DMS79 treated with DMSO at 0.1 percent for 48 hours (cell line): ENCODE measurements at places on chromosomes 2 and 18.
A peak's percentile ranks its signal among the peaks of the same experiment; 100 is the strongest.

- no peak for DNase-seq
Measured at GRCh38 chr2:145587922-145588321, 1068.0 kb upstream of the ZEB2 start.

GRCh38 chr2:74895001-74895400 lies 61.1 kb downstream of the HK2 start:
- DNase-seq, result no peak

DNA sequence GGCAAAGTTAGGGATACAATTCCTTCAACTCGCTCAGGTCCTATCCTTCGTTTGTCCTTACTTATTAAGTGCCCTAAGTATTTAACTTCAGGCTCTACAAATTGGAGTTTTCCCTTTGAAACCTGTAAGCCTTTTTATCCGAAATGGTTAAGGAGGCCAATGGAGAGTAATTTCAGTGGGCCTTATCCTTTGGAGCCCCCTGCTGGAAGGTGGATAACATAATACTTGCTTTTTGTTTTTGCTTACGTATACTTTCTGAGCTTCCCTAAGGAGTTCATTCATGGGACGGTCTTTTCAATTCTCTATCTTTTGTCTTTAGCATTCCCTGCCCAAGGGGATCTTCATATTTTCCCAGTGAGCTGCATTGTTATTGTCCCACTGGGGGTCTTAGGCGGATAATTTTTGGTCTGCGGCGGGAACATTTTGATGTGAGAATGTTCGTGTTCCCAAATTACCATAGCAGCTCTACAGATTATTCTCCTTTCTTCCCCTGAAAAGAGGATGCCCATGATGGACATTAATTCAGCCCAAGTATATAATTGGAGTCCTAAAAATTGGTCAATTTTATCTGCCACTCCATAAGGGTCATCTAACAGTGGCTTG lies 34.4 kb upstream of the TRAPPC8 start:
- no peak for DNase-seq

DNA sequence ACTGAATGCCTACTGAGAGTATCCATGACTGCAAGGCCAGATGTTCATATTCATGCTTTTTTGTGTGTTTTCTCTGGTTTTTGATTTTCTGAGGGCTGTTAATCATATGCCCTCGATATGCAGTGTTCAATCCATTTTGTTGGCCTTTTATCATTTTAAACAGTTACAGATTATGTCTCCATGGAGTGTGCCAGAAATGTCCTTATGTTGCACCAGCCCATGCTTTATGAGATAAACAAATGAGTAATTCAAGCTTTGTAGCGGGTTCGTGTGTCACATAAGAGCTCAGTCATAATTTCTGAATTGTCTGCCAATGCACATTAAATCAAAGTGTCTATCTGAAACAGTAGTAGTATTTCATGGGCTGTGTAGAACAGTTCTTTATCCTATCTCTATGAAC lies 583.0 kb downstream of the THSD7B start:
- peak; percentile 84 for DNase-seq

DNA sequence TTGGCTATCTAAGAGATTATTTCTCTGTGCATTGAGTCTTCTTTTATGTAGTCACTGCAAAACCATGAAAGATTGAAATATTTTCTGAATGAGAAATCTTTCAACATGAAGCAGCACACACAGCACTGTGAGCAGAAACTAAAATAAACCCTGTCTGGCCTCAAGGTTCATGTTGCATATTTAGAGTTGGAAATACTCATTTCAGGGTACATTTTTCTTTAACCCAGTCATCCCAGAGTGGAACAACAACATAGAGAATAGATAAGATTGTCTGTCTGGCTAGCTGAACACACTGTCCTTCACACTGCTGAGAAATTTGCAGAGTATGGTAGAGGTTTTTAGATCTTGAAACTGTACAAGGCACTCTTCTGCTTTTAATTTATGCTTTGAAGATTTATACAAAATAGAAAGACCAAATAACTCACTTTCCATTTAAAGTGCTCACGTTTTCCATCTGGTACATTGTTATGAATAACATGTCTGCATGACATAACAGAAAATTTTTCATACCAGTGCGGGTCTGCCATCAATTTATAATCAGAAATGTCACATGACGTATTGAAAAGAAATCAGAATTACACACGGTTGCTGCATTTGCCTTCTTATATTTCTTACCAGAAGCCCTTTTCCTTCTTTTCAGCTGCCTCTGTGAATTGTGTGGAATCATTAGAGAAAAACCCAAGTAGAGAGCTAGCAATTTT lies 25.0 kb upstream of the FN1 start:
- DNase-seq, result no peak

- no peak for DNase-seq
Measured at GRCh38 chr2:234355021-234355720, 141.7 kb downstream of the ARL4C start.

GRCh38 chr2:55123851-55124269 lies 73.6 kb upstream of the RTN4 start:
- no peak for DNase-seq

DNA sequence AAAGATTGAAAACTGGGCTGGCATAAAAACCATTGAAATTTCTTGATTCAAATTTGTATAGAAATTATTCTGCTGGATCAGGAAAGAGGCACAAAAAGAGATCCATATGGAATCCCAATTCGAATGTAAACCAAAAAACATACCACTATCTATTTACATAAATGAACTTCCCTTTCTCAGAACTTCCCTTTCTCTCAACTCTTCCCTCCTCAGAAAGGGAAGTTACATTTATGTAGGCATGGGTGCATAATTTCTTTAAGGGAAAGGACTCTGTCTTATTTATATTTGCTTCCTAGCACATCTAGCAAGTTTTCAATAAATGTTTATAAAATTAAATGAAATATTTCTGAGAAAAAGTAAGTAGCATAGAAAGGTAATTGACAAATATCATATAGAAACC lies 398.1 kb upstream of the ATP5MC3 start:
- no peak for DNase-seq
